HCT116 (cell line): ENCODE measurements at places on chromosomes 13 and 19. TPM values are rescaled to one million over a fixed set of nuclear protein-coding genes. Genes with fewer than 3 reads are reported as not detected.

Gene KLK13
- 3.2 TPM for total RNA-seq

Gene EFNB2
- total RNA-seq, result 30.9 TPM

Gene AP1M1
- total RNA-seq, result 50.0 TPM

Gene ZNF561
- total RNA-seq, result 31.3 TPM

Gene HPN
- 0.32 TPM for total RNA-seq

Gene ZNF439
- total RNA-seq, result not detected

Gene CYP2A13
- total RNA-seq, result not detected

Gene OR2Z1
- not detected for total RNA-seq

Gene ZNF223
- 0.27 TPM for total RNA-seq

Gene SSC5D
- total RNA-seq, result 1.5 TPM

Gene GPR12
- not detected for total RNA-seq

Gene ZNF460
- total RNA-seq, result 43.1 TPM

Gene IGFL1
- not detected for total RNA-seq

Gene MARK4
- 37.7 TPM for total RNA-seq
